ENCODE measurements at places on chromosomes 2 and 18. TPM values are rescaled to one million over a fixed set of nuclear protein-coding genes. Genes with fewer than 3 reads are reported as not detected.

The NFU1 gene
- total RNA-seq: 171 TPM

DNA sequence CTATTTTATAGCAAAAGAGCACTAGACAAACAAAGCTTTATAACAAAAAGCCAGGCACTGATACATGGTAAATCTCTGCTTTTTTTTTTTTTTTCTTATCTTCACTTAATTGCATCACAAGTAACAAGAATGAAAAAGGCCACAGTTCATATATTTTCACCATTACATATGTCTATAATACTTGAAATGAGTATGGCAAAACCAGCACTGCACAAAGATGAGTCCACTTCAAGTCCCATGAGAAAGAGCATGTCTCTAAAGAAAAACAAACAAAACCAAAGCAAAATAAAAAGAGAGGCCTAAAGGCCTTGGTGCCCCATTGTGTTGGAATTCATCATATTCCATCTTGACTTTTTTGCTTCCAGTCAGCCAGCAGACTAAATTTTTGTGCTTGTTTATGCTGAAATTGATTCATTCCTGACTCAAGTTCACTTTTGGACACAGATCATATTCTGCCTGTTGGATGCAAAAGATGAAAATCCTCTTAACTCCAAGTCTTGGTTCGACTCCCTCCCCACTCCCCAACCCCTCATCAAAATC is 264.9 kb upstream of the CCDC68 start:
- DNase-seq: peak; percentile 28

The RUFY4 gene
- total RNA-seq: not detected

- no peak for DNase-seq
Measured at GRCh38 chr2:239729681-239730566, 295.2 kb downstream of the NDUFA10 start.

DNA sequence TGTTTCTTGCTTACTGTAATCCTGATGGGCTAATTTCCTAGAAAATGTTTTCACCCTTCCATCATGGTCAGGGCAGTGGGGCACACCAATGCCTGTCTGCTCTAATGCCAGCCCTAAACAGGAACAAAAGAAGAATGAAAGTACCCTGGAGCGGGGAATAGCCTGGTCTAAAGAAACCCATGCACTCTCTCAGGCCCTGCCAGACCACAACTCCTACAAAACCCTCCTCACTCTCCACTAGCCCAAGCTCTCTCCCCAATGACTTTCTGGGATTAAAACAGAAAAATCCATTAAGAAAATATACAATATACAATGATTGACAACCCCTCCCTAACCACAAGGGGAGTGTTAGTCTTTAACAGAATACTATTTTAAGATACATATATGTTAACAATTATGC is 67.6 kb downstream of the AAK1 start:
- DNase-seq: no peak

DNA sequence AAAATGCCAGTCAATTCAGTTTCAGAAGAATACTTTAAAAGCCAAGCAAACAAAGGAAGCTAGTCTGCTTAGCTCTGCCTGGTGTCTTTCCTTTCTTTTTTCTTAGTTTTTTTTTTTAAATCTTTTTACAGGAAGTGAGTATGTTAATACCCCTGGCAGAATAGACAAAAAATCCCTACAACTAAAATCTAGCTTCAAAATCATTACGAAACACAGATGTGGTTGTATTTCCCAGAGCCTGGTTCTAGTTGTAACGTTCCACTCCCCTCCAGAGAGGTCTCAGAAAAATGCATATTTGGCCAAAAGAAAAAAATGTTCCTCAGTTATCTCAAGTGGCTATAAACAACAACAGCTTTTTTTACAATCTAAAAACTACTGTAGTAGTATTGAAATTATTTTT is 202.1 kb upstream of the RND3 start:
- peak; percentile 57 for DNase-seq

DNA sequence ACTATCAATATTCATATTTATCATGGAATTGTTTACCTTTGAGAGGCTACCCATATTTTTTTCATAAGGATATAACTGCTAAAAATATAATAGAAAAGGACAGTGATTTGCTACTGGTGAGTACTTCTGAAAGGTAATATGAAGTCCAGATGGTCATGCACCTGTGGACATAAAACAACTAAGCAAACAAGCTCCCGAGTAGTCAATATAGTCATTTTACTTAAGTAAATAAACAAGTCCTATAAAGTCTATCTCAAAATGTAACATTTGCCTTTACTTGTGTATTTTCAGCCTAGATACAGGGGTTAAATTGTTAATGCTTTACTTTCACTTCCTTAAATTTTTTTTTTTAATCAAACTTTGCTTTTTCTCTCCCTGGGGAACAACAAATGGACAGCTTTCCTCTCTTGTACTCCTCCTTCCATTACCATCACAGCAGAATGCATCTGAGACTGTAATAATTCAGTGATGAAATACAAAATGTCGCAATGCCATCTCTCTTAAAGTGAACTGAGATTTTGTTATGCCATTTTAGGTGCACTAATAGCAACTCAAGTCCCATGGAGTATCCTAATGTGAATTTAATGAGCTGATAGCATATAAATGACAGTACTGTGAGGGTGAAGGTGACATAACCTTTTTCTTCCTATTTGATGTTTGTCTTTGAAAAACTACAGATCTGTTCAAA is 1325.4 kb upstream of the ZEB2 start:
- peak; percentile 25 for DNase-seq

- DNase-seq: no peak
Measured at GRCh38 chr18:28015671-28016070, 161.3 kb downstream of the CDH2 start.

DNA sequence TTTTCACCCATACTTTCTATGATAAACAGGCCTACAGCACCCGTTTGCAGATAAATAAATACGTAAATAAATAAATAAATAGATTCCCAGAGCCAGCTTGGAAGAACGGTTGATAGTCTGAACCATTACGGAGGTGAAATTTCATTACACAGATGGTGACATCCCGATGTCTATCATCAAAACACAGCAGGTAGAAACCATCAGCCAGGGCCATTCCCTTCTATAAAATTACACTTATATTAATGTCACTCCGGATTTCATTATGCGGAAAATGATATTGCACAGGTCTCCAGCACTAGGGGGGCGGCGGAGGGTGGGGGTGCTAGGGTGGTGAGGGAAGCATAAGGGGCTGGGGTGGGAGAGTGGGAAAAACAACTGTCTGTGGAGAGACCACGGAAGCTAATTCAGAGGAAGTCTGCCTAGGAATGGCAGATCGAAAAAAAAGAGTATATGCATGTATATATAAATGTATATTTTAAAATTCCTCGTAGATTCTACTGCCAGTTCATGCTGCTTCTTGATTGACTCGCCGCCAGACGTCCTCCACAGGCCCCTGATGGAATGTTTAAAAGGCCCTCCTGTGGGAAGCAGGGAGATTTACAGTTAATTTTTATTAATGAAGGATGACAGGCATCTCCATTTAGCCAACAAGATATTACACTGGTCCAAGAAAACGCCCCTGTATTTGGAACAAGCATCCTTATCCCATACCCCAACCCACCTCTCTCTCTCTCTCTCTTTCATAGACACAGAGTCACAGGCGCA is 1906.0 kb upstream of the PIK3C3 start:
- no peak for DNase-seq

DNA sequence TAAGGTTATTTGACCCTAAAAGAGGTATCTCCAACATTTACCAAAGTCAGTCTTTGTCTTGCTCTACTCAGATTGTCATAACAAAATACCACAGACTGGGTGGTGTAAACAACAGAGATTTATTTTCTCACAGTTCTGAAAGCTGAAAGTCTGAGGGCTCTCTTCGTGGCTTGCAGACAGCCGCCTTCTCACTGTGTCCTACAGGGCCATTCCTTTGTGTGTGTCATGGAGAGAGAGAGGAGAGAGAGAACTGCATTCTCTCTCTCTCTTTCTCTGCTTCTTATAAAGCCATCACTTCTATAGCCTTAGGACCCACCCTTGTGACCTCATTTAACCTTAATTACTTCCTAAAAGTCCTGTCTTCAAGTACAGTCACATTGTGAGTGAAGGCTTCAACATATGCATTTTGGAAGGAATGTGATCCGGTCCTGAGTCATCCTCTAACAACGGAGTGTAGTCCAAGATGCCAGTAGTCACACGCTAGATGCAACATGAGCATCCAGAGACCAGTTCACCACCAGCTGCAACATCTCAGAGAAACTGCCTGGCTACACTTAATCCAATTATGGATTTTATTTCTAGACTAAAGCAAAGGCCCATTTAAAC is 130.2 kb downstream of the CD226 start:
- DNase-seq: peak; percentile 93

- DNase-seq: no peak
Measured at GRCh38 chr2:49004036-49004626, 150.2 kb downstream of the FSHR start.

The MALL gene
- total RNA-seq: 442 TPM

DNA sequence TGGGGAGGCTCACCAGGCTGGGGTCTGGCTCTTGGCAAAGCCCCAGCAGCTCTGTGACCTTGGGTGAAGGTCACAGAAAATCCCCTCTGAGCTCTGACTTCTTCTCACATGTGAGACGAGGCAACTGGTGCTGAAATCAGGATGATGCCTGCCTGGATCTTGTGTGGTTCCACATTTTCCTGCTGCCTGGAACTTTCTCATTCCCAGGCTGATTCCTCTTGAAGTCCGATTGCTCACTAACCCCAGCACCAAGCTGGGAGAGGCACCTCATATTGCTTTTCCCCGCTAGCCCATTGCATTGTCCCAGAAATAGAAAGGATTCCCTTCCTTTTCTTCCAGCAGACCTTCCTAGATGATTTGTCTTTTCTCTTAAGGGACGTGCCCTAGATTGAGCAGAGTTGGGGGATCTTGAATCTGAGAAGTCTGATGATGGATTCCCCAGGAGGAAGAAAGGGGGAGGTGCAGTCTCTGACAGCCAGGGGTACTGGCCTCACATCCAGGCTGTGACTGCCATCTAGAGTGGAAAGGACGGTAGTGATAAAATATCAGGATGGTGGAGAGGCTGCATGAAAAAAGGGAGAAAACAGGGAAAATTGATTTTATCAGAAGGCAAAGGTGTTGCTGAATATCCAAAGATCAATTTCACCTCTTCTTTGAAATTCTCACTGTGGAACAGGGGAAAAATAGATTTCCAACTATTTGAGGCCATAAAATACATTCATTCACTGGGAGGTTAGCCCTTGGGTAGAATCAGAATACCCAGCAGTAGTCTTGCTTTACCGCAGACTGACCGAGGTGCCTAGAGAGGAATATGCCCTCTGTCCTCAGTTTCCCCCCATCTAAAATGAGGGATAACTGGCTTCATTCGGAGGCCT is 96.3 kb downstream of the FAM210A start:
- DNase-seq: peak; percentile 61

DNA sequence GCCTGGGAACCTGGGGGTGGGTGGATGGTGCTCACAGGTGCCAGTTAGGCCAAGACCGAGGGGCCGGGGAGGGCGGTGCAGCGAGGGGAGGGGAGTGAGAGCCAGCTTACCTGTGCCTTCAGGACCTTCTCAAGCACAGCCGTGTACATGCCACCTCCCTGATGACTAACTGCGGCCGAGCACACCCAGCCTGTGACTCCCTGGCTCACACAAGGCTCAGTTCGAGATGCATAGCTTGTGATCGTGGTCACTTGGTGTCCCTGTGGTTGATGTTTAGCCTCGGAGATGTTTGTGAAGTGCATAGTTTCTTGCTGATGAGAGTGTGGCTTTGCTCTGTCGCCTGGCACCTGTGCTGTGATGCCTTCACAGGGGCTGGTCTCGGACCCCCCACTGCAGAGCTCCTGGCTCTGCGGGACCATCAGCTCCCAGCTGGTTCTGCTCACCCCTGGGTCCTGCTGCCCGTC is 84.5 kb upstream of the ODC1 start:
- no peak for DNase-seq

The MARCHF4 gene
- 0.57 TPM for total RNA-seq

DNA sequence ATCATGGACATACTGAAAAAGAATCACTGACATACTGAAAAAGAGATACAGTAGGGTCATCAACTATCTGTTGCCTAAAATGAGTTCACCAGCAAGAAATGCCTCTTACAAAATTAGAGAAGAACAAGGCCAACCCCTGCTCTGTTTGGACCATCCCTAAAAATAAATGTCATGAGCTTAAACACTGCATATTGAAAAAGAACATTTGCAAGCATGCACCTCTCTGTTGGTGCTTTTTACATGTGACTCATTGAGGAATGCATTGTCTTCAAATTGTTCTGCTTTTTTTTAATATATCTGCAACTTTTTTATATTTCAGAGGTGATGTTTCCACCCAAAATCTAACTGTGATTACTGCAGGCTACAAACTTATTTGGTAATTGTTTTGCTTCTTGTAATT is 233.9 kb upstream of the LRATD1 start:
- DNase-seq: no peak

The SOX11 gene
- not detected for total RNA-seq

The NEUROD1 gene
- total RNA-seq: not detected

DNA sequence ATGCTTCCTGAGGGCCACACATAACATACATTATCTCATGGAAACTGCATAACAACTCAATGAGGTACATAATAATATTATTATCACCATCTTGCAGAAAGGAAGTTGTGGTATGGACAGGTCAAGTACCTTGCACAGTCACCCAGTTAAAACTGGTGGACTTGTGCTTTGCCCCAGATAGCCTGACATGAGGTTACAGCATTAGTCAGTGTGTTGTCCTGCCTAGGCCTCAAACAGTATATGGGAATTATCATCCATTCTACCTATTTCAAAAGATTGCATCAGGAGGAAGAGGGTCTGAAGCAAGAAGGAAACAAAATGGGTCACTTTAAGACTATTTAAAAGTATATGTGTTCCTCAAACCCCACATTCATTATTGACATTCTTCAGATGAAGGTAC is 5.4 kb upstream of the ANTXR1 start:
- DNase-seq: peak; percentile 19

GRCh38 chr2:114218383-114218782 is 224.1 kb upstream of the DPP10 start:
- no peak for DNase-seq

- no peak for DNase-seq
Measured at GRCh38 chr2:211957799-211958198, 580.8 kb downstream of the ERBB4 start.

DNA sequence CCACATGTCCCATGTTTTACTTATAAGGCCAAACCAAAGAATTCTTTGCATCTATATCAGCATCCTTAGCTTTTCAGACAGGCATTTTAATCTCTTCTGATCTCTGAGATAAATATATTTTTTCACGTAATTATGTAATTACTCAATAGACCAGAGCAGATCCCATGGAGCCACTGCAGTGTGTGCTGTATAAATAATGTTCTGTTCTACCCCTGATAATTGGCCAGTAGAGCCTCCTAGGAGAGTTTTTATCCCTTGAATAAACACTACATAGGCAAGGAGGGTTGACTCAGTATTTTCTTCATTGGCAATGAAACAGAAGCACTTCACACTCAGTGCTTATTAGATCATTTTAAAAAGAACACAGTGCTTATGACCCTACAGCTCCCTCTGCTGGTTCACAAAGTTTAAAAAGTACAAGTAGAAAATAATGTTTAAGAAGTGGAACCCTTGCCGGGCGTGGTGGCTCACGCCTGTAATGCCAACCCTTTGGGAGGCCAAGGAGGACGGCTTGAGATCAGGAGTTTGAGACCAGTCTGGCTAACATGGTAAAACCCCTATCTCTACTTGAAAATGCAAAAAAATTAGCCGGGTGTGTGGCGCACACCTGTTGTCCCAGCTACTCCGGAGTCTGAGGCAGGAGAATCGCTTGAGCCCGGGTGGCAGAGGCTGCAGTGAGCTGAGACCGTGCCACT is 91.9 kb downstream of the PPP1R1C start:
- peak; percentile 94 for DNase-seq

Measured in fibroblast of the aortic adventitia (primary cell).